Body of pancreas (tissue), 4 donors: ENCODE measurements at places on chromosomes 16 and 17.
A peak's percentile ranks its signal among the peaks of the same experiment; 100 is the strongest.

- no peaks in the 10 kb centered on the region for H3K27me3 ChIP-seq
- peak; percentile 56 for DNase-seq
- H3K4me1 ChIP-seq = peaks cover 69% of the 10 kb centered on the region
- peak overlapping the region; percentile 85 for H3K27ac ChIP-seq
Observed at GRCh38 chr17:14301279-14302090, 604 bp downstream of the HS3ST3B1 start.

DNA sequence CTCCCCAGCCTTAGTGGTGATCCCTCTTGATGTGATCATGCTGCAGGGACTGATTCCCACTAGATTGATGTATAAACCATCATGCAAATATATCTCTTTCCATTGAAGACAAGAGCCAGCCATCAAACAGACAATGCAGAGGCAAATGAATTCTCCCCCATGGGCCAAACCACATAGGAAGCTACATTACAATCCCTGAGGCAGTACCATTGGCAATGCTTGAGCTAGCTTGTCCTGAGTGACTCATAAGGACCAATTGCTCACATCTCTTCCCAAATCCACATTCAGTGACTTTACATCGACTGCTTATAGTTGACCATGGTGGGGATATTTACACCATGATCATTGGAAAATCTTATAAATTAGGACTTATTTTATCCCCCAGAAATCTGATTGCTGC lies 242.2 kb downstream of the SHISA9 start:
- H3K4me3 ChIP-seq = no peak overlapping the region
- H3K36me3 ChIP-seq = no peaks in the 10 kb centered on the region
- H3K27ac ChIP-seq = no peak overlapping the region
- no peak for DNase-seq
- no peaks in the 10 kb centered on the region for H3K4me1 ChIP-seq

- no peaks in the 10 kb centered on the region for H3K27me3 ChIP-seq
- peak; percentile 57 for DNase-seq
- H3K4me3 ChIP-seq = no peak overlapping the region
- peaks cover 67% of the 10 kb centered on the region for H3K4me1 ChIP-seq
- H3K27ac ChIP-seq = peak overlapping the region; percentile 92
- H3K36me3 ChIP-seq = peaks cover 11% of the 10 kb centered on the region
Observed at GRCh38 chr16:23496821-23497542, 13.3 kb downstream of the GGA2 start.

DNA sequence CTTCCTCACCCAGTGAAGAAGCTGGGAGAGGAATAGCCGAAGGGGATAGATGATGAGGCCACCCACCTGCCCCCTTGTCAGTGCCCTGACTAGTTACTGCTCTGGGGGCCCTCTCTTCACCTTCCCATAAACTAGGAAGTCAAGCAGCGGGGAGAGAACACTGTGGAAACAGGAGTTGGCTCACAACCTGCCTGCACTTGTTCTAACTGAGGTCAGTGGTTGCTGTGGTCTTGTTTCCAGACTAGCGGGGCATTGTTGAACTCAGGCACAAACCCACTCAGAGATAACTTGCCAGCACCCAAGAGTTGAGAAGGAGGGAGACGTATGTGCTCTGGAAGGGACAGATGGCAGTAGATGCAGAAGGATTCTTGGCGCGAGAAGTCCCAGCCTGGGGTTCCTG lies 48.6 kb upstream of the DDX52 start:
- peak overlapping the region; percentile 3 for H3K27ac ChIP-seq
- H3K27me3 ChIP-seq = no peaks in the 10 kb centered on the region
- no peak for DNase-seq
- no peak overlapping the region for H3K4me3 ChIP-seq
- H3K4me1 ChIP-seq = no peaks in the 10 kb centered on the region

- no peak overlapping the region for H3K27ac ChIP-seq
- H3K4me1 ChIP-seq = peaks cover 17% of the 10 kb centered on the region
- DNase-seq = no peak
- H3K4me3 ChIP-seq = no peak overlapping the region
Observed at GRCh38 chr17:859824-860195, 77.7 kb downstream of the MRM3 start.

- no peak overlapping the region for H3K27ac ChIP-seq
- no peak overlapping the region for H3K4me3 ChIP-seq
- H3K27me3 ChIP-seq = no peaks in the 10 kb centered on the region
- no peaks in the 10 kb centered on the region for H3K36me3 ChIP-seq
Observed at GRCh38 chr16:85104821-85105391, 7.4 kb downstream of the CIBAR2 start.

DNA sequence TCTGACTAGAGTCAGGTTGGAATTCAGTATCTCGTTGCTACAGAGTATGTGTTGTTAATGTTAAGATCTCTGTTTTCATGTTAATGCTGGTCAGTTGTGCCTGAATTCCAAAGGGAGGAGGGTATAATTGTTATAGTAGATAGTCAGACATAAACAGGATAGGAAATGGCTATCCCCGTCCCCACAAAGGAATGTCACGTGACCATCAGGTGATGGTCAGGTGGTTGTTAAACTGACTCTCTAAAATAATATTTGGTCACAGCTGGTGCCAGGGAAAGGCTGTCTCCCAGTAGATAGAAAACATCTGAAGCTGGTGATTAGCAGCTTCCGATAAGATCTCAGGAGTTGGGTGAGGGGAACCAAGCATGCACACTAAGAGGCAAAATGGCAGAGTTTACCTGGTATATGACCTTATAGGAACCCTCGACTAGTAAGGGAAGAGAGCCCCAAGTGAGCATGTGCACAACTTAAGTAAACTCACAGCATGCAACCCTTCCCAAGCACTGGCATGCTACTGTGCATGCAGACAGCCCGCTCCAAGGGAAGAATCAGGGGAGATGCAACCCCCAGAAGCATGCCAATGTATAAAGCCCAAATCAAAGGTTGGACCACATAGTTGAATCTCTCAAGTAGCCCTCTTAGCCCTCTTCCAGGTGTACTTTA lies 27.4 kb upstream of the SLC6A2 start:
- H3K4me3 ChIP-seq = no peak overlapping the region
- H3K27me3 ChIP-seq = no peaks in the 10 kb centered on the region
- peaks cover 4% of the 10 kb centered on the region for H3K4me1 ChIP-seq

- no peak overlapping the region for H3K4me3 ChIP-seq
- no peak overlapping the region for H3K27ac ChIP-seq
- H3K36me3 ChIP-seq = peaks cover 37% of the 10 kb centered on the region
- H3K4me1 ChIP-seq = peaks cover 13% of the 10 kb centered on the region
- no peak for DNase-seq
- H3K27me3 ChIP-seq = no peaks in the 10 kb centered on the region
Observed at GRCh38 chr17:45091778-45092425, 30.8 kb downstream of the NMT1 start.

GRCh38 chr16:70681382-70682238 lies 4.2 kb downstream of the MTSS2 start:
- H3K27ac ChIP-seq = no peak overlapping the region
- H3K4me3 ChIP-seq = no peak overlapping the region
- no peaks in the 10 kb centered on the region for H3K36me3 ChIP-seq
- H3K4me1 ChIP-seq = peaks cover 58% of the 10 kb centered on the region
- no peaks in the 10 kb centered on the region for H3K27me3 ChIP-seq

DNA sequence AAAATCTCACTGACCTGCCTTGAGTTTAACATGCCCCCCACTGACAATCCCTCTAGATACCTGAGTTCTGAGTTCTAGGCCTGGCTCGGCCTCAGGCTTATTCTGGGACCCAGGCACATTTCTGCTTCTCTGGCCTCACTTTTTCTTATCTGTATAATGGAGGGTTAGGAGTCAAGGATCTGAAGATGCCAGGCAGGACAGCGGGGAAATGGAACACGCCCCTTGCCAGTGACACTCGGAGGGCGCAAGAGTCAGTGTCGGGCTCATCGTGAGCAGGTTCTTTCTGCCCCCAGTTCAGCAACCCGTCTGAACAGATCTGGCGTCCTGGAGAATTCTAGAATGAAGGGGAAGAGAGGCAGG lies 567 bp upstream of the MT3 start:
- no peak overlapping the region for H3K4me3 ChIP-seq
- no peak overlapping the region for H3K27ac ChIP-seq
- H3K4me1 ChIP-seq = peaks cover 11% of the 10 kb centered on the region
- no peaks in the 10 kb centered on the region for H3K27me3 ChIP-seq
- no peak for DNase-seq

DNA sequence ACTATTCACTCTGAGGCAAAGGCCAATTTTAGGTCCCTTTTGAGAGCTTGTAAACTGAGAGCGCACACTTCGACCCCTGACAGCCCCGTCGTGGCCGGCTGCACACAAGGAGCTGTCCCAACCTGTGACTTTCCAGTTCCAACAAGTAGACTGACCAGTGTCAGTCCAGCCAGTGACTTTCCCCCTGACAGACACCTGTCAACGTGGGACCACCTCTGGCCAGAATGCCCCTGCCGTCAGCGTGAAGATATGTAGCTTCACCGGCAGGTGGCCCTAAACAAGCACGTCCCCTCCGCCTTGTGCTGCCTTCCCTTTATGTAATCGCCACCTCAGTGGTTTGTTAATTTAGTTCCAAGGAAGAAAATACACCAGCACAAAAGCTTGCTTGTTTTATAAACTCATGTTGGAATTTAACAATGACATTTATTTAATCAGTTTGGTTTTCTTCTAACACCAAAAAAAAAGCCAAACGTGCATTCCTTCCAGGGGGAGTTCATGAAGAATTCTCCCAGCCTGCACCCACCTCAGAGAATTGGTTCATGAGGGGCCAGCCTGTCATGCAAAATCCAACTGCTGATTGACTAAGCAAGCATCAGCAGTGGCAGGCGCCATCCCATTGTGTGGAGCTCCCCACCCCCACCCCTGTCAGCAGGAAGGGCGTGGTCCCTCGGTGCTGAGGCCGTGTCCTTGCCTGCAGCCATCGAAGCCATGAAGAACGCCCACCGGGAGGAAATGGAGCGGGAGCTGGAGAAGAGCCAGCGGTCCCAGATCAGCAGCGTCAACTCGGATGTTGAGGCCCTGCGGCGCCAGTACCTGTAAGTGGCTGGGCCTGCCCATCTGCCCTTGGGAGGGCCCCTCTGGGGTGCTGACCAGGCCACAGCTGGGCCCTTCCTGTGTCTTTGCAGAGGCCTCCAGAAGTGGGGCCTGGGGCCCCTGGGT lies 33.9 kb downstream of the PLD6 start:
- H3K27ac ChIP-seq = no peak overlapping the region
- peaks cover 8% of the 10 kb centered on the region for H3K36me3 ChIP-seq
- H3K4me3 ChIP-seq = no peak overlapping the region
- DNase-seq = no peak
- H3K4me1 ChIP-seq = peaks cover 5% of the 10 kb centered on the region

GRCh38 chr16:14304891-14305460 lies 233.9 kb downstream of the MRTFB start:
- H3K27ac ChIP-seq = peak overlapping the region; percentile 92
- peaks cover 56% of the 10 kb centered on the region for H3K4me1 ChIP-seq
- no peaks in the 10 kb centered on the region for H3K36me3 ChIP-seq
- peak; percentile 25 for DNase-seq
- no peaks in the 10 kb centered on the region for H3K27me3 ChIP-seq

- no peaks in the 10 kb centered on the region for H3K36me3 ChIP-seq
- peak; percentile 59 for DNase-seq
- H3K4me3 ChIP-seq = peak overlapping the region; percentile 33
- H3K27me3 ChIP-seq = no peaks in the 10 kb centered on the region
Observed at GRCh38 chr17:7834542-7834956, 532 bp downstream of the KDM6B start.

DNA sequence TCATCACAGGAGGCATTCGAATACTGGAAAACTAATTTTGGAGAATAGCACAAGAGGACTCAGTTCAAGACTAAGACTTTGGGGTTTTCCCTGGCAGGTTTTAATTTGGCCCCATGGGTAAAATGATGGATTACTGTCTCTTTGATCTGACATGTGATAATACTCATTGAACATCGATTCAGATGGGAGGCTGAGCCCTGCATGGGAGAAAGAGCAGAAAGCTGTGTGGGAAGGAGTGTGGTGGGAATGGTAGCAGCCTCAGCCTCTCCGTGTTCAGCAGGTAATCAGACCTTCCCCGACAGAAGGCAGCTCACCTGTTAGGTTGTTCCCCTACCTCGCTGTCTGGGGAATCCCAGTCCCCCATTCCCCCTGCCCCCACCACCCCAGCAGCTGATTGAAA lies 124.7 kb upstream of the TNRC6C start:
- no peak overlapping the region for H3K27ac ChIP-seq
- H3K4me3 ChIP-seq = no peak overlapping the region
- peaks cover 9% of the 10 kb centered on the region for H3K4me1 ChIP-seq
- no peaks in the 10 kb centered on the region for H3K36me3 ChIP-seq

DNA sequence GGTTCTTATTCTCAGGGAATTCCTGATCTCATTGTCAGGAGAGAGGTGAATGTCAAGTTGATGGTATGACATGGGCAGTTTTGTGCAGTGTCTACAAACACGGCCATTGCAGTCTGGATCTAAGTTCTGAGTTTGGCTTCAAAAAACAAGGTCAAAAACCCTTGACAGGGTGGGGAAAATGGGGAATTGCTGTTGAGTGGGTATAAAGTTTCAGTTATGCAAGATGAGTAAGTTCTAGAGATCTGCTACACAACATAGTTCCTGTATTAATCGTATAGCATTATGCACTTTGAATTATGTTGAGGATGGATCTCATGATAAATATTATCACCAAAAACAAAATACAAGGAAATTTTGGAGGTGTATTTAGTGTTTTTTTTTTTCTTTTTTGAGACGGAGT lies 36.6 kb upstream of the CARMIL2 start:
- no peak for DNase-seq
- H3K4me1 ChIP-seq = no peaks in the 10 kb centered on the region
- no peaks in the 10 kb centered on the region for H3K27me3 ChIP-seq
- H3K4me3 ChIP-seq = no peak overlapping the region
- no peaks in the 10 kb centered on the region for H3K36me3 ChIP-seq

- H3K27ac ChIP-seq = no peak overlapping the region
- no peaks in the 10 kb centered on the region for H3K27me3 ChIP-seq
- H3K4me3 ChIP-seq = no peak overlapping the region
- H3K36me3 ChIP-seq = no peaks in the 10 kb centered on the region
- DNase-seq = no peak
Observed at GRCh38 chr16:55475919-55476318, 3.1 kb upstream of the MMP2 start.

DNA sequence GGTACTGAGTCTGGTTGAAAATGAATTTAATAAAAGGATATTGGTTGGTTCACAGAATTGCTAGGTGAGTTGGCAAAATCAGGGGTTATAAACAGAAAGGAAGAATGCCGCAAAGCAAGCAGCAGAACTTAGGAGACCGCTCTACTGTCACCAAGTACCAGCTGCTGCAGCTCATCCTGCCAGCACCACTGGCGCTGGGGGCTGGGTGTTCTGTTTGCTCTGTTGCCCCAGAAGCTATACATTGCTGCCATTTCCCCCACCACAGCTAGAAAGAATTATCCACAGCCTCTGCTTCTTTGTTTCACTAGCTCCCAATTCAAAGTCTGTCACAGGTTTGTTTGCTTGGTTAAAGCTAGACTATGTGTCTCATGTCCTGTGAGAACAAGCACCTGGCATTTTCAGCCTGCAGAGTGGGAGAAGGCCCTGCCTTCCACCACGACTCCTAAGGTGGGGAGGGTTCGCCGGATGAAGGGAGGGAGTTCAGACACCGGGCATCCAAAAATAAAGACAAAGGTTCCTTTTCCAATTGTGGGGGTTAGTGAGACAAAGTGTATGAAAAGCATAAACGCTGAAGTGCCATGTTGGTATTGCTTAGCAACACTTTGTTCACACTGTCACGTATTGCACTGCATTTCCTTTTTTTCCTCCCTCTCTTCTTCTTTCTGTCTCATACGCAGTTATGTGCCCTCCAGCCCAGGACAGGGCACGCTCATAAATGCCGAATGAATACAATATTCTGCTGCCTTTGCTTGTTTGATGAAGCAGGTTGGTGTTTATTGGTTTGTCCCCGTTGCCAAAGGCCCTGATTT lies 9.6 kb upstream of the CPD start:
- H3K27ac ChIP-seq = peak overlapping the region; percentile 53
- no peak overlapping the region for H3K4me3 ChIP-seq
- peak; percentile 34 for DNase-seq
- no peaks in the 10 kb centered on the region for H3K36me3 ChIP-seq

GRCh38 chr16:51763072-51763661 lies 612.1 kb upstream of the SALL1 start:
- no peak overlapping the region for H3K4me3 ChIP-seq
- H3K4me1 ChIP-seq = peaks cover 12% of the 10 kb centered on the region
- no peaks in the 10 kb centered on the region for H3K36me3 ChIP-seq
- no peak overlapping the region for H3K27ac ChIP-seq
- no peak for DNase-seq
